GM06990 (cell line): ENCODE measurements at places on chromosomes 4 and X.
A peak's percentile ranks its signal among the peaks of the same experiment; 100 is the strongest.

- no peak for DNase-seq
Measured at GRCh38 chr4:183478123-183478522, 26.7 kb upstream of the ING2 start.

DNA sequence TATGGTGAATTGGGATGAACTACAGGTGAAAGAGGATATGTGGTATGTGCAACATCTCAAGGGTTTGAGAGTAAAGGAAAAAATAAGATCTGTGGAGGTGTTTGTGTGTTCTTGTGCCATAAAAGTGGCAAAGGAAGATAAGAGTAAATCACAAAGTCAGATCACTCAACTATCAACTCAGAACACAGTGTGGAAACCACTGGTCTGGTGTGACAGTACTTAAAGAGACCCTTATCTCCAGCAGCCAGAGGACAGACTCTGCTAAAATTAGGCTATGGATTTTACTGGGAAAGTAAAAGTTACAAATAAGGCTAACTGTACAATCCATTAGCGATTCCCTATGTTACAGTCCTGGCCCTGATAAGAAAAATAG, 54.0 kb upstream of the PRDM8 start:
- DNase-seq = no peak

DNA sequence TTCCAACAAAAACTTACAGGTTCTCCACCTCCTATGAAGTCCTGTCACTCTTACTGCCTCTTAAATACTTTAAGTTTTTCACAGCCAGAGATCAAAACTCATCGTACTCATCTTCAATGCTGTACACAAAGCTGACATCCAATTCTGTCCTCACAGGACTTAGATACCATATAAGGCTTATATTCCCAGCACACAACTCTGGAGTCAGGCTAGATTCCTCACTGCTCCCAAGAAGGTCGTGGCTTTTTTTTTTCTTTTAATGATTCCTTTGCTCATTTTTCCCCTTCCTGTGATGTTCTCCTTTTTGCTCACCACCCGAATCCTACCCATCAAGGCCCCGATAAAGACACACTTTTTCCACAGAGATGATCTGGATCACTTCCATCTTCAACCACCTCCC, 914 bp downstream of the TRAPPC2 start:
- no peak for DNase-seq

DNA sequence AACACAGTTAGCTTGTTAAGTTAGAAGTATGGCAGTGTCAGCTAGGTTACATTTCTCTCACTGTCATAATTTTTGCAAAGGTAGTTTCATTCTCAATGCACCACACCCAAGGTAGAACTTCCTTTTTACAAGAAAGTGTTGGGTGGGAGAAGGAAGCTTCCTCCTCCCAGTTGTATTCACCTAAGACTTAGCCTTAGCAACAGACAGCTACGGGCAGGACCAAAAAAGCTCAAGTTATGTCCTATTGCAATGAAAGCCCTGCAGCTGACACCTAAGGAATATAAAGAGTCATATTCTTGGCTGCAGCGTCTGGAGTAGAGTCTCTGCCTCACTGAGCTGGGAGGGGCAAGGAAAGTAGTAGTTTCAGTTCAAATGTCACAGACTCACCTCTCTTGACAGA, 25.1 kb upstream of the PRDM8 start:
- peak; percentile 20 for DNase-seq

DNA sequence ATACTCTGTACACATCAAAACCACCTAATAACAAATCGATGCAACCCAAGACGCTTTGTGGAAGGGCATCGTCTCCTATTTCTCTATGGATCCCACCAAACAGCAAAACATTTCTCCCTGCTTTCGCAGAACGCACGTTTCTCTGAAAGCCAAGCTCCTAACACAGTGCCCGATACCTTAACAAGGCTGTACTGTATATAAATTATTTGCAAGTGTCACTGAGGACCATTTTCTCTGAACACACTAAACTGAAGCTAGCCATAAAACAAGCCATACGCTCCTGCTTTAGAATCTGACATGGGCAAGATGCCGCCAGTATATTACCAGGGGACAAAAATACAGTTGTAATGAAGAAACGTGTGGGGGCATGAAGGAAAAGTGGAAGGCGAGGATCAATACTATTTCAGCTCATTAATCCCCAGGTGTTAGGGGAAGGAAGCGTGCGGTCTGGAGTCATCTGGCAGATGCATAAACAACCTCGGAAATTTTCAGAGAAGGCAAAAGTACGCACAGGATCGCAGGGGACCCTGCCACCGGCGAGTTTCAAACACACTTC, 703 bp downstream of the KCNIP4 start:
- no peak for DNase-seq

GRCh38 chr4:172813359-172813923, 355.2 kb upstream of the GALNT7 start:
- DNase-seq = peak; percentile 22

- DNase-seq = no peak
Measured at GRCh38 chr4:147899512-147899911, 167.6 kb downstream of the ARHGAP10 start.

GRCh38 chr4:73836373-73837279, at the start of gene CXCL6:
CXCL6 (plus strand) TSS chr4:73836678; CDS start chr4:73836751, 73 bp downstream.
- no peak for DNase-seq

GRCh38 chr4:9947168-9948062, 73.9 kb downstream of the SLC2A9 start:
- no peak for DNase-seq

DNA sequence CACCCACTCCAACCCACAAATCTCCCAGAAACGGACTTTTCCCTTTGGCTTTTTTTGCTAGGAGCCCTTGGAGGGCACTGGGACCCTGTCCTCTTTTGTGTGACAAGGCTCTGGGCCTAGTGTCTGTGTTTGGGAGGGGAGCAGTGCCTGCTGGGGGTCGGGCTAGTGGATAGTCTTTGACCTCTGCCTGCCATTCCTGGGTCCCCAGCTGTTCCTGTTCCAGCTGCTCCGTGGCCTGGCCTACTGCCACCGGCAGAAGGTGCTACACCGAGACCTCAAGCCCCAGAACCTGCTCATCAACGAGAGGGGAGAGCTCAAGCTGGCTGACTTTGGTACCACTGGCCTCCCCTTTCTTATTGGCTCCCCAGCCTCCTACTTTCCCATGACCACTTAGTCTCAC, 6.7 kb upstream of the USP11 start:
- no peak for DNase-seq

- DNase-seq = no peak
Measured at GRCh38 chrX:118571836-118572235, 76.2 kb downstream of the DOCK11 start.

DNA sequence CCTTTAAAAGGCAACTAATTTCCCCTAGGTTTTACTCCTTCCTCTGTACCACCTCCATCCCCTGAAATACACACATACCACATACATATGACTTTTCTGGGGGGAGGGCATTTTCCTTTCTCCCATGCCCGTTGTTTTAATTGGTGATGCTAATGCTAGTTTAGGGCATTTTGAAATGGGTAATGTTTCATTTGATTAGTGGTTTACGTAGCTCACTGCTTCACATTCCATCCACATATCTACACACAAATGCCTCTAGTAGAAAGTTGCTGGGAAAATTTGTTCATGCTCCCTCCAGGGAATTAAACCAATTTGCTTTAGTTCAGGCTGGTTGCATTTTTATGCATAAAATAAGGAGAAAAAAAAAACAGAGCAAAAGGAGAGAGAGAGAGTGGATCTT, 231.2 kb downstream of the FRAS1 start:
- DNase-seq = no peak

DNA sequence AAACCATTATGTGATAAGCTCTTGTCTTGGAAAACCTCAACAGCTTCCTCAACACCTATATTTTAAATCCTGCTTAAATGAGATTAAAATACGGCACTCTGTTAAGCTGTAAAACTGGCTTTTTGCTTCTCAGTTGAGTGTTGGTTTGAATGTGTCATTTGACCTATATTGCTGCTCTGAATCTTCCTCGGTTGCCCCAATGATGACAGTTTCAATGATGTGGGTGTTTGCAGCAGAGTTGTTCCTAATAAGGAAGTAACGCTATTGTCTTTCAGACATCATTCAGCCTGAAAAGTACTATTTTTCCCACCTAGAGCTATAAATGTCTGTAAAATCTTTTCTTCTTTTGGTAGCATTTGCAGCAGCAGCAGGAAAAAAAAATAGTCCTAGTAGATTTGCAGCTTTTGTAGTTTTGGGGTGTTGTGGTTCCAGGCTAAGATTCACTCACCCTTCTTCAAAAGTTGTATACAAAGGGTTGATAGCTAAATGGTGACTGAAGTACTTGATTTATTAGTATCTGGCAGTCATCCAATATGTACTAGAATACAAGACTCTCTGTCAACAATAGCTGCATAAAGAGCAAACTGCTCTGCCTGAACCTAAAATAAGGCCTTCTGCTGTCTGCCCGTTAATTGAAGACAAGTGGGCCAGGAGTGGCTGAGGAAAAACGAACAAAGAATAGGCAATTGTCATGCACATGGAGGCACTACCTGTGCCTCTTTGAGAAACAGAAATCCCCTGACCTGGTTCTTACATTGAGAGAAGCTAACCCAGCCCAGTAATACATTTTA, 333.1 kb downstream of the IL1RAPL1 start:
- no peak for DNase-seq

DNA sequence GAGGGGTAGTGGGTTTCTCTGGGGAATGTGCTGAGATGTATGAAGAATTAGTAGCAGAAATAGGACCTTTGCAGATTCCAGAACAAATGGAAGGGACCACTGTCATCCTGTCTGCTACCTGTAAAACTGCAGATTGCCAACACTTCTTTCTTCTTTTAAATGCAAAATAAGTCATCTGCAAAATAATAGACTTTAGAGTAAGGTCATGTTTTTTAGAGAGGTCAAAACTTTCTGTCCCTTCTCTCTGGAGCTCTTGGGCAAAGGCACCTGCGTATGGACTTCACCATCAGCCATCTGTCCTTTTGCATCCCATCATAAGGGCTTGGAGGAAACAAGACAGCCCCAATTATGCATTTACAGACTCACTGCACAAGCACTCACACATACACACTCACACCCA, 121.1 kb upstream of the PPARGC1A start:
- DNase-seq = no peak

DNA sequence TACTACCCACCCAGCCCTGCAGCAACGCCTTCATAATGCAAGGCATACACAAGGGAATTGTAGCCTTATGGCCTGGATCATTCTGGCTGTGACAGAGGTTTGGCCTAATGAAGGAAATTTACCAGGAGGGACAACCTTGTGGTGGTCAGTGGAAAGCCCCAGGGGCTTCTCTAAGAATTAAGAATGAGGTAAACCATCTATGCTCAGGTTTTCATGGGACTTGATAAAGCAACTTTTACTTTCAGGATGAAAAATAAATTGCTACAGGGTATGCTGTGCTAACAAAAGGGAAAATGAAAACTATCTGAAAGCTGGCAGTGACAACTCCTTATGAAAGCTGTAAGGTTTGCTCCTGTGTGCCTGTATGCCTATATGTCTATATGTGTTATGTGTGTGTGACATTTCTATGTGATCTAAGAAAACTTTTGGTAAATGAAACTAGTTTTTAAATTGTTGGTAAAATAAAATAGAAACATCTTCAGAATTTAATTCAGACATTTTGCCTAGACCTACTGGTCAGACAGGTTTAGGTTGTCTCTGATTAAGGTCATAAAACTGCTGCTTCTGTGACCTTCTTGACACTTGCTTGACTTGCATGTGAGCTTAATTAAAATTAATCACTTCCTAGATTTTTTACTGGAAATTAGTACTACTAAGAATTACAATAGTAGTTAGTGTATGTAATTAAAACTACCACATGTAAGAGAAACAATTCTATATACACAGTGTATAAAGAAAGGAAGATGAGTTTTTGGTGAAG, 19.9 kb upstream of the TXK start:
- DNase-seq = no peak

DNA sequence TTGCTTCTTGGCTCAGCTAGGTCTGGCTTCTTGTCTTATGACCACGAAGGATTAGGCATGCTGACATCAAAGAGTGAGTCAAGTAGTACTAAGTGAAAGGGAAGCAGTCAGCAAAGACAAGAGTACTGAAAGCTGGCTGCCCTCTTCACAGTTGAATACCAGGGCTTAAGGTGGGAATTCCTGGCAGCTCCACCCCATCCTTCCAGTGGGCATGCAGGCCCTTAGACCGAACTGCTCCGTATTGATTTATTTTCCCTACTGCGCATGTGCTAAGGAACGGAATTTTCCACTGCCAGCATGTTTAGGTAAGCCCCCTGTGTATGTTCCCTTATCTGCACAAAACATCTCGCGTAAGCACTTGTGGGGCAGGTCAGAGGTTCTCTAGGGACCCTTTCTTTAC, 2320.1 kb downstream of the ARAP2 start:
- DNase-seq = no peak

GRCh38 chrX:132957211-132958090, 978 bp downstream of the HS6ST2 start:
- no peak for DNase-seq

DNA sequence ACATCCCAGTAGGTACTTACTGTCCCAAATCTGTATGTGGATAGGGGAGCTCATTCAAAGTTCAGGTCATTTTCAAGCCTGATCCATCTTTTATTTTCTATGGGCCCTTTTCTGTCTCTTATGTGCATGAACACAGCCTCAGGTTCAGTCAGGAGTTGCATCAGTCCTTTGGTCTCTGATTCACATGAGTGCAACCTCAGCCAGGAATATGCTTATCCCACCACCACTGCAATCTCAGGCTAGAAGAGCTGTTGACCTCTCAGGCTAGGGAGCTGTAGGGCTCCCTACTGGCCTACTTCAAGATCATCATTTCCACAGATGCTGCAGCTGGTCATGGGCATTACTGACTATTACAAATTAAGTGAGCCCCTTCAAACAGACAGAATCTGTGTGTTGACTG, 27.2 kb downstream of the AASDH start:
- no peak for DNase-seq

- no peak for DNase-seq
Measured at GRCh38 chr4:154579927-154580326, 10.6 kb downstream of the FGA start.

DNA sequence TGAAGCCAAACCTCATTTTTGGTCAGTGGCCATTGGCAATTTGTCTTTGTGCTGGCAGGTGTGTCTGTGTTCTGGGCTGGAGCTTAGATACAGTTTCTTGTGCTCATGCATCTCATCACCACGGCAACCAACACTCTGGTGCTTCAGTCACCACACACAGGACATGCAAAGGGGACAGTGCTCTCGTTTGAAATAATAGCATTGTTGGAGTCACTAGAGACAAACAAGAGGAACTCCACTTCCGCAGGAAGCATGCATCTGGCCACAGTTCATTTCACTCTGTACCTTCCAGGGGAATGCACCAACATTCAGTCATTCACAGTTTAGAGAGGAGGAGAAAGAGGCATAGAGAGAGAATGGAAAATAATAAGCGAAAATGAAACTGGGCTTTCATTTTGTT, 267.4 kb downstream of the ANK2 start:
- peak; percentile 37 for DNase-seq

- no peak for DNase-seq
Measured at GRCh38 chrX:8244301-8244700, 73.2 kb upstream of the VCX2 start.

DNA sequence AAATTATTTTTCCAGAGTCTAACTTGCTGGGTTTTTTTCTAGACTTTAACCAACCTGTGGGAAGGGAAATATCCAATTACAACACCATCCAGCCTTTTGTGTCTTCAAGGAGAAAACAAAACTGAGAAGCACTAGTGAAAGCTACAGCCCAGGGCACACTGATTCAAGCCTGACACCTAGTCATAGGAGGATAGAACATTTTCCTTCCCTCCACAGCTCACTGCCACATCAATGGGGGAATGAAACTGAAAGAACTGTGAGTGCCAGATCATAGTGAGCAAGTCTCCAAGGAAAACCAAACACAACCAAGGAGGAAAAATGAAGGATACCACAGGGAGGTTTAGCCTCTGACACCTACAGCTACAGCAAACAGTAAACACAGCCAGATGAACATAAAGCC, 43.3 kb upstream of the MAGEA8 start:
- DNase-seq = no peak
